ENCODE measurements at places on chromosomes 12 and 14.

DNA sequence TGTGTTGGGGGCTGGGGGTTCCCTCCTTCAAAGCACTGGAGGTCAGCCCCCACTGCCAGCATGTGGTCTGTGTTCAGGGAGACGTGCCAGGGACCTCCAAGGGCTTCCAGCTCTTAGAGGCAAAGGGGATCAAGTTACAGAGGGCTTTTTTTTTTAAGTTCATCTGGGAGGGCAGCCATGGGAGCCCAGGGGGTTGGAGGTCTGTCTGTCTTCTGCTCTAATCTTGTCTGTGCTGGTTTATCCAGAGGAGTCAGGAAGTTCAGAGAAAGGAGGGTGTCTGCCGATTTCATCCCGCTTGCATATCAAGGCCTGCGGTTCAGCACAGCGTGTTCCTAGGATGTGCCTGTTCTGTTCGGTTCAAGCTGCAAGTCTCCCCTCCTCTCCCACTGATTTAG lies 72.2 kb downstream of the TMEM132C start:
- DNase-seq = no peak

- DNase-seq = peak; percentile 33
These were observed 129.8 kb downstream of the TMX1 start for GRCh38 chr14:51369814-51370213.

DNA sequence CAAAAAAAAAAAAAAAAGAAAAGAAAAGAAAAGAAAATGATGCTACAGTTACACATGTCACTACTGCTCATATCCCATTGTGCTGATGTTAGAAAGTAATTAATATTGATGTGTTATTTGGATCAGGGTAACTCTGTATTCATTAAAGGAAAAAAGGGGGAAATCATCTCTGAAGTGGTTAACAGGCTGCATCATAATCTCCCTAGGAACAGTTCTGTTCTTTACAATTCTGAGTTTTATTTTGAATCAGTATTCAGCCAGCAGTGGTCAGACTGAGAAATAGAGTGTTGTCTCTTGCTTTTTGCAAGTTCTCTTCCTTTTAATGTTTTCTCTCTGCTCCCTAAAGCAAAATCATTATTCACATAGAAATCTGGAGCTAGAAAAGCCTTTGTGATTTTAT lies 128.6 kb upstream of the CRY1 start:
- DNase-seq = no peak

DNA sequence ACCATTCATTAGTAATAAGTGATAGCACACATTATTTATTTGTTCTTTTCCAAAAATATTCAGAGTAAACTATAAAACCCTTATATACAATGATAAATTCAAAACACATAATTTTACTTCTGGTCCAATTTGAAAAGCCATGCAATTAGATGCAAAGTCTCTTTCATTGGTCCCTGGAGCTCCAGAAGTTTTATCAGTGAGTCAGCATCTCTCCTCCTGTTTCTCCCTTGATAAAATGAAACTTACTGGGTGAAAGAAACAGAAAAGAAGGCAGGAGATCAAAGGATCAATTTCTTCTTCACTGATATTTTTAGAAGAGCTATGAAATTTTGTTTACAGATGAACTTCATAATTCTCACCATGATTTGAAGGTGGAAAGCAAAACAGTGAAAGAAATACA lies 47.5 kb downstream of the IFNG start:
- no peak for DNase-seq

GRCh38 chr14:60632257-60632656 lies 17.0 kb downstream of the SIX1 start:
- DNase-seq = no peak

GRCh38 chr14:95490727-95491451 lies 25.6 kb downstream of the SYNE3 start:
- no peak for DNase-seq

DNA sequence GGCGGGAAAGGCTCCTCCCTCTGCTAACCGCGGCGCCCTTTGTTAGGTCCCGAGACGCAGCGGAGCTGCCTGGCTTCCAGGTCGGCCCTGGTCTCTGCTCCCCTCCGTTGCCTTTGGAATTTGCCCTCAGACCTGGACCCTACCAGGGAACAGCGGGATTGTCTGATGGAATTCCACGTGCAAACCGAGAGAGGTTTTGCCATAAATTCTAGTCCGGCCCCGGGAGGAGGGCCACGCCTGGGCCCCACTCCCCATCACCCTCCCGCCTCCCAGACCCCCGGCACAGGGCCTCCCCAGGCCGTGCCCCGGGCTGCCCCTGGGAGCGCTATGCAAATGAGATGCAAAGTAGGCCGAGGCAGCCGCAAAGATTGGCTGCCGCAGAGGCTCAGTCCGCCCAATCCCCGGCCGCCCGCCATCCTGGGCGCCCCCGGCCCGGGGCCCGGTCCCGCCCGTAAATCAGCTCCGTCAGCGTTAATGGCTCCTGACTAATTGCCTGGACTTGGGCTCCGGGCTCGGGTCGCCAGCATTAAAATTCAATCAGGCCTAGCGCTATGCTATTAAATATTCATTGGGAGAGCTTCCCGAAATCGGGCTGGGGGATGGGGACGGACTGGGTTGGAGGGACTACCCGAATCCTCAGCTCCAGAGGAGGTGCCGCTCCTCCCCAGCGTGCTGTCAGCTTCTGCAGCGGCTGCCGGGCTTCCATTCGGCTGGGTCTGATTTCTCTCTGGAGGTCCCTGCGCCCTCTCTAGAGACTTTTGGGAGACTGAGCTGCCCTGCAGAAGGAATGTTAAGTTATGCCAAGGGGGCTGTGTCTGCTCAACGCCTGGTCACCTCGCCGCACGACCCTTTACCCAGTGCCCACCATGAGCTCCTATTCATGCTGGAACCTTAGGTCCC lies 15.7 kb upstream of the FIGNL2 start:
- DNase-seq = no peak

- peak; percentile 51 for DNase-seq
These were observed 30.0 kb upstream of the OR4E1 start for GRCh38 chr14:21703357-21704326.

DNA sequence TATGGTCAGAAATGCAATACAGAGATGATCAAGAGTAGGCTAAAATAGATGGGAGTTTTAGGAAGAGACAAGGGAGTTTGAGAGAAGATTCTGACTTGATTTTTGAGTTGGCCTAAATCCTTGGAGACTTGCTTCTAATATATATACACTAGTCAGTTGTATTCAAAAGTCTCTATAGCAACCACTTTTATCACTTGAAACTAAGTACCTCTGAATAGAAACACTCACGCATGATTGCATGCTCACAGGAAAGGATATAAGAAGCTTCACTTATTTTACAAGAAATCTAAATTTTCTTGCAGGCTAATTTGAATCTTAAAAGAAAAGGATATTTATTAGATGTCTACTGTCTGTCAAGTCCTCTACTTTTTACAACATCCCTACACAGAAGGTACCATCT lies 316.8 kb downstream of the SNAPC1 start:
- no peak for DNase-seq

- DNase-seq = no peak
These were observed 165.3 kb upstream of the RASSF8 start for GRCh38 chr12:25793196-25793595.

GRCh38 chr12:132140501-132140900 lies 3.6 kb downstream of the DDX51 start:
- DNase-seq = no peak

DNA sequence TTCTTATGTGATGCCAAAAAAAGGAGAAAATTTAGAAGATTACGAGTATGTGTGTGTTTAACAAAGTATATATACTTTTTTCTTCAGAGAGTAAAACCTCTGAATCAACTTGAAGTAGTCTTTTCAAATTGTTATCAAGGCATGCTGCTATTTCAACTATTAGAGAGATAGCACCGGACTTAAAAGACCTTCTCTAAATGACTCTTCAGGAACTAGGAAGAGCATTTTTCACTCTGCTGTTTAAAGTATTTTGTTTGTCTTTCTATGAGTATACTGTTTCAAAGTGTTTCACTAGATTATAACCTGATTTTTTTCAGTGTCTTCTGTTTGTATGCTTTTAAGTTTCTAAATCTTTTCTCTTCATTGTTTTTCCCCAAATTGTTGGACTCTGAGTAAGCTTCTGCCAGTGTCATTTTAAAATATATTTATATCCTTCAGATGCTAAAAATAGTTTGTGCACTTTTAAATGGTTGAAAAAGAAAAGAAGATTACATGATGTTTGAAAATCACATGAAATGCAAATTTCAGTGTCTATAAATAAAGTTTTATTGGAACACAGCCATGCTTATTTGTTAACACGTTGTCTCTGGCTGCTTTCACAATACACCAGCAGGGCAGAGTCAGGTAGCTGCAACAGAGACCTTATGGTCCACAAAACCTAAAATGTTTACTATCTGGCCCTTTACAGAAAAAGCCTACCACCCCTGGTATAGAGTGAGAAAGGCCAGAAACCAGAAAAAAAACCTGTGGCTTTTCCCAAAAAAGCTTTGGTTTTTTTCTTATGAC lies 21.3 kb downstream of the CRADD start:
- DNase-seq = no peak

DNA sequence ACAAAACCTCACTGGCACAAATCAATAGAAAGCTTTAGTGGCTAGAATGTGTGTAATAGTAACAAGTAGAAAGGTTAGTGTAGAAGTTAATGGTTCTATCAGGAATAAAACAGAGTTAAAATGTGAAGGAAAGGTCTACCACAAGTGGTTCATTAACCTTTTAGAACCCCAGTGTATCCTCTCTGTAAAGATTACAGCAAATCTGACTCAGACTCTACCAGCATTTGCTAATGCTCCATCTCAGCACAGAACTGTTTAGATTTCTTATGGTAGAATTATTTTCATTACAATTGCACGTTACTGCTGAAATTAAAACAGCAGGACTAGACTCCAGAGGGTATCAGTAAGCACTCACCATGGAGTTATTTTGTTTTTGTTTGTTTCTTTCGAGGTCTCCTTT lies 609.0 kb upstream of the LMO3 start:
- DNase-seq = no peak

DNA sequence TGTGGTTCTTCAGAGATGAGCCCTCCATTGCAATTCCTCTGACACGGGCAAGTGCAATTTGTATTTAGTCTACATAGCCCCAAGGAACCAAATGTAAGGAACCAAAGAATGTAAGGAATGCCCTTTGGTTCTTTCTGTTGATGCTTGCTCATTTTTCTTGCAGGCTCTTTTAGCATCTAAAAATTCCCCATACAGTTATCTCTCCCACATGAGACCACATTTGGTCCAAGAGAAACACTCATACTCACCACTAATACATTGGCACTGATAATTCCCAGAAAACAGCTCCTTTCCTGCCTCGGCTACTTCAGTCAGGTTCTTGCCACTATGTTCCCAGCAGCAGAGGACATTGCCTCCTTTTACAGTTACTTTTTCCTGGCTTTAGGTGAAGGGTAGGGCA lies 332.6 kb downstream of the AEBP2 start:
- no peak for DNase-seq

DNA sequence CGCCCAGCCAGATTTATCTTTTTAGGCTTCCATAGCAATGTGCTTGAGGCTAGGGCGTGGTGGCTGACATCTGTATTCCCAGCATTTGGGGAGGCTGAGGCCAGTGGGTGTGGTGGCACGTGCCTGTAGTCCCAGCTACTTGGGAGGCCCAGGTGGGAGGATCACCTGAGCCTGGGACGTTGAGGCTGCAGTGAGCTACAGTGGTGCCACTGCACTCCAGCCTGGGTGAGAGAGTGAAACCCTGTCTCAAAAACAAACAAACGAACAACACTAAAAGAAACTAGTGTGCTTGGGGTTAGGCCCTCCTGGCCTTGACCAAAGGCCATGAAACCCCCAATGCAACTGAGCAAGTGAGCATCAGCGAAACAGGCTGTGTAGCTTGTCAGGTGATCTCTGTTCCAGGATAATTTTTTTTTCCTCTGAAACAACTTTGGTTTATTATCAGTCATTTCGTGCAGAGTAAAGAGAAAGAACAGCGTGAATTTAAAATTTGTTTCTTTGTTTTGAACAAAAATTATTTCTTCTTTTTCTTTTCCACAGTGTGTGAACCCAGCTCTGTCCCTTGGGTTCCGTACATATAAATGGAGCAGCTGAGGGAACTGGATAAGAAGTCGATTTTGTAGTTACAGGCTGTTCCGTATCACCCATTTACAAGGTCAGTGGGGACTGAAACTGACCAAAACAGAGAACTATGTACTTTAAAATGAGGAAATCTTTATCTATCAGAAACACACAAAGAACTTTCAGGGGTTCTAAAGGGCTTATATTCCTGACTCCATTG lies 8.8 kb upstream of the TUBA1C start:
- no peak for DNase-seq

- no peak for DNase-seq
These were observed 4.7 kb downstream of the LRIG3 start for GRCh38 chr12:58915634-58916033.

GRCh38 chr12:304805-305204 lies 42.2 kb upstream of the SLC6A13 start:
- DNase-seq = no peak

DNA sequence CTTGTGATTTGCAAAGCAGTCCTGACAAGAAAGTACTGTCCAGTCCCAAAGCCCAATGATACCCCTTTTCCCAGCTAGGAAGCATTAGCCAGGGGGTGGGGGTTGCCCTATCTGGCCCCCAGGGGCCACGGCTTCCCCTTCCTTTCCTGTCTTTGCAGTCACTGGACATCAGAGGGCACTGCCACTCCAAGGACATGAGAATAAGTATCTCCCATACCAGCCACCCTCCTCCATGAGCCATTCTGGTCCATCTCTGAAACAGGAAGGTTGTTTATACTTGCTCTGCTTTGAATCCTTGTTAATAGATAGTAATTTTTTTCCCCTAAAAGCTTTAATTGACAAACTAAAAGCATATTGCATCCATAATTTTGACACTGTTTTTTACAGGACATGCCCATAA lies 29.7 kb downstream of the RBM19 start:
- no peak for DNase-seq

DNA sequence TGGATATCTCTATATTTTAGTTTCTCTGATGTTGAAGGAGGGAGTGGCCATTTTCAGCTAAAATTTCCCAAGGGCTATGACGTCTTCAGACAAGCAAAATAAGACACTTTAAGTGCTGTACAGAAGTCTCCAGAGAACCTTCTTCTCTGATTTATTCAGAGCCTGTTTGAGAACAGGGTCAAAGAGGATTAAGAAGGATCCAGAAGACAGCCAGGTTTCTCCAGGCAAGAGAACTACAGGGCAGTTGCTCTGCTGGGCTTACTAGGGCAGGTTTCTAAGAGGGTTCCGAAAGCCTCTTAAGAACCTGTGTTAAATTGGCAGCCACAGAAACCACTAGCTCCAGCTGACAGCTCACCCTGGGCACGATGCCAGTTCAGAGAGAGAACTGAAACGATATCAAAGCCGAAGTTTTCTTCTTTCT lies 1.2 kb downstream of the MGP start:
- peak; percentile 91 for DNase-seq

GRCh38 chr12:105426766-105427165 lies 96.3 kb downstream of the C12orf75 start:
- no peak for DNase-seq

- DNase-seq = no peak
These were observed 88.8 kb upstream of the ATP2B1 start for GRCh38 chr12:89797436-89797835.

- no peak for DNase-seq
These were observed 31.3 kb downstream of the BMP4 start for GRCh38 chr14:53925201-53925766.

DNA sequence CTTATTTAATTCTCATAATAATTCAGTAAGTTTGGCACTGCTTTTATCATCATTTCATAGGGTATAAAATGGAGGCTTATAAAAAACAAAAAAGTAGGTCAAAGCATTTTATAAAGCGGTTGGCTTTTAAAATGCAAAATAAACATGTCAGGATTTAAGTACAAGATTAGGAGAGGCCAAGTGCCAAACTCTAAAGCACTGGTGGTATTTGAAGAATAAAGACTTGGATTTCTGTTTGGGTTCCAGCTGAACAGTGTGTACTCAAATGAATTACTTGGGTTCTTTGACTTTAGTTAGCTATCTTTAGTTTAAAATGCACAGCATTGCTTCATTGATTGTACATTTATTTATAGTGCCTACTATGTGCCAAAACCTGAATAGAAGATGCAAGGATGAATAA lies 966.6 kb upstream of the SEL1L start:
- no peak for DNase-seq

Measured in CD8-positive, alpha-beta T cell (primary cell).